Activated naive CD4-positive, alpha-beta T cell (primary cell): ENCODE measurements at places on chromosomes 16 and 17.
A peak's percentile ranks its signal among the peaks of the same experiment; 100 is the strongest.

GRCh38 chr17:59542960-59543635 lies 22.3 kb upstream of the DHX40 start:
- DNase-seq: no peak

DNA sequence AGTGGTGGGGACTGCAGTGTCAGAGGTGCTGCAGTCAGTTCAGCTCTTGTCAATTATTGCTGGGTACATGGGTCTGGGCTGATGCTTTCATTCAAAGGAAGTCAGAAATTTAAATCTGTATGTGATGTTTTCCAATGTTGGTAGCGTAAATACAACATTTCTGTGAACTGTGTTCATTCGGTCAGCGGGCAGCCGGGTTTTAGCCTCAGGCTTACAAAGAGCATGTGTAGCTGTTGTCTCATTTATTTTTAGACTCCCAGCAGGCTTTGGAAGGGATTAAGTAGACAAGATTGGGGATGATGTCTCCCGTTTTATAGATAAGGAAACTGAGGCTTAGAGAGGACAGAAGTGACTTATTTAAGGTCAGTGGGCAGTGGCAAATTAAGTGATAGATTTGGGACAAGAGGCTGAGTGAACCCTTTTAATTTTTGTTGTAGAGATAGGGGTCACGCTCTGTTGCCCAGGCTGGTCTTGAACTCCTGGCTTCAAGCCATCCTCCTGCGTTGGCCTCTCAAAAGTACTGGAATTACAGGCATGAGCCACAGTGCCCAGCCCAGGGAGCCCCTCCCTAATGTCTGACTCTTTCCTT lies 8.1 kb downstream of the AQP8 start:
- DNase-seq: no peak

- DNase-seq: no peak
Observed at GRCh38 chr16:20905576-20905975, 5.0 kb downstream of the LYRM1 start.

DNA sequence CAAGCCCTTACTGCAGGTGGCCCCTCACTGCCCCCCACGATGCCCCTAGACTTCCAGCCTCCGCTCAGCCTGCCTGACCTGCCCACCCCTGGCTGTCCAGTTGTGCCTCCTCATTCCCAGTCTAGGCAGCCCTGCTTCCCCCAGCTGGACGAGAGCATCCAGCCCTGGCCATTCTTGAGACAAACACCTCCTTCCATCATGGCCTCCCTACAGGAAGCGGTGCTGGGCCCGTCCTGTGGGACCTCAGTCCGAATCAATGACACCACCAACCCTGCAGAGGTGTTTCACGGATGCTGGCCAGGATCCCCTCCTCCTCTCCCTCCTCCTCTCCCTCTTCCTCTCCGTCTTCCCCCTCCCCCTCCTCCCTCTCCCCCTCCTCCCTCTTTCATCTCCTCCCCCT lies 28.3 kb downstream of the CCDC40 start:
- no peak for DNase-seq

GRCh38 chr17:57508671-57509070 lies 236.4 kb downstream of the CCDC182 start:
- DNase-seq: no peak

GRCh38 chr17:47821424-47822391 lies at the start of gene OSBPL7:
Gene OSBPL7, minus strand, starts transcription at chr17:47821794. Its CDS starts 1,516 bp downstream, at chr17:47820278.
- DNase-seq: peak; percentile 66

- no peak for DNase-seq
Observed at GRCh38 chr17:3770466-3770865, 30.5 kb downstream of the ITGAE start.

- DNase-seq: no peak
Observed at GRCh38 chr16:86297866-86298757, 212.2 kb upstream of the FOXF1 start.

DNA sequence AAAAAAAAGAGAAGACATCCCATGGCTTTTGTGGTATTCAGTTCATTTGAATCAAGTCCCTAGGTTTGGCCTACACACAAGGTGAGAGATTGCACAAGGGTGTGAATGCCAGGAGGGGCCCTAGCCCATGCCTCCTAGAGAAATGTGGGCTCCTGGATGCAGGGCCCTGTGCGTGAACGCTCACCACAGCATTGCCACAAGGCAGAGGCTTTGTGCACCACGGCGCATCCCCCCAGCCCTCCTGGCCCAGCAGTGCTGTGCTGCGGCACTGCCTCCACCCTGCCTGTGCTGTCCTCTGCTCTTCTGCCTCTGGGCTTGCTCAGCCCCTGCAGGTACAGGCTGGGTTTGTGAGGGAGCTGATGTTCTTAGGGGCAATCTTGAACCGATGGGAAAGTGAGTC lies 80.9 kb upstream of the MED9 start:
- DNase-seq: no peak

- DNase-seq: no peak
Observed at GRCh38 chr16:75494184-75494583, 1.1 kb downstream of the CHST6 start.

GRCh38 chr16:17177959-17178905 lies 292.5 kb downstream of the XYLT1 start:
- no peak for DNase-seq

GRCh38 chr16:59690216-59690615 lies 956.1 kb upstream of the GOT2 start:
- no peak for DNase-seq

- DNase-seq: no peak
Observed at GRCh38 chr16:57373117-57373947, 1.0 kb downstream of the CX3CL1 start.

DNA sequence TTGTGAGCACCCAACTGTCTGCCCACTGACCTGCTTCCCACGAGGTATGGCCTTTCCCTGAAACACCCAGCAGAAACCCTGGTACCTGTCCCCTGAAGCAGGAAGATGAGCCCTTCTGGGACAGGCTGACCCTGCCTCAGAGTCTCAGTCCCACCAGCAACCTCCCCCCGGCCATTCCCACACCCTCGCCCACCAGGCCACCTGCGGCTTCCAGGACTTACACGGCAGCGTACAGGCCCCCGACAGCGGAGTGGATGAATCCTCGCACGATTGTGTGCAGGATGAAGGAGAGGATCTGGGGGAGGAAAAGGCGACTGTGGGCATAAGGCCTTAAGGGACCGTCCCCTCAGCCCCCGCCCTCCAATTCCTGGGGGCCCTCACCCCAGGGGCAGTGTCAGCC lies 15.4 kb upstream of the PITPNA start:
- no peak for DNase-seq

DNA sequence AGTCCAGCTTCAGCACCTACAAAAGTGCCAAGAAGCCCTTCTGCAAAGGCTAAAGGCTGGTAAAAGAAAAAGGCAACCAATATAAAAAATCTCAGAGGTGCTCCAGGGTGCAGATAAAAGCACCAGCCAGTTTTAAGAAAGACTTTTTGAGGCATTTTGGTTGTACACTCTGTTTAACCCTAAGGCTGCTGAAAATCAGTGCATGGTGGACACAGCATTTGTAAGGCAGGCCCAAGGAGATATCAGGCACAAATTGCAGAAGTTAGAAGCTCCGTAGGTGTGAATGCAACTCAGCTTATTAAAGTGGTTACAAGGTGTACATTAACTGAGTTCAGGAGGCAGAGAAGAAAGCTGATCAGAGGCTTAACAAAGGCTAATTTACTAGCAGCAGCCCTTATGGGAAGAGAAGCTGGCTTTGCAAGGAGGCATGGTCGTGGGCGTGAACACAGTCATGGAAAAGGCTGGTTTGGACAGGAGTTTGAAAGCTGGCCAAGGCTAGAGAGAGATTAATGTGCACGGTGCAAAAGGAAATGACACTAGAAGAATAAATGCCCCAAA lies 21.1 kb downstream of the ACSM1 start:
- no peak for DNase-seq

DNA sequence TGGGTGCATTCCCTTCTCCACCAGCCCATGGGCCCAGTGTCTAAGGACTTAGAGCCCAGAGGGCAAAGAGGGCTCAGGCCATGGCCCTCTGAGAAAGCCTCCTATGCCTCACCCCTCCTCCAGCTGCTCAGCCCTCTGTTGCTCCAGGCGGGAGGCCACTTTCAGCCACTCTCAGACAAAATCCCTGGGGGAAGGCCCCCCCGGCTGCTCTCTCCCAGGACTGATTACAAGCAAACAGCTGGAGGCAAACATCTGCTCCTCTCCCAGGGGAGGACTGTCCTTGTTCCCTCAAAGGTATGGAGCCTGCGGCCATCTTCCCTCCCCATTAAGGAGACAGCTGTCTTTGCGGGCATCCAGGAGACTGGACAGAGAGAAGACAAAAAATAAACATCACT lies 54.9 kb upstream of the DLX4 start:
- DNase-seq: no peak

GRCh38 chr16:12323007-12323758 lies 346.6 kb downstream of the SNX29 start:
- no peak for DNase-seq

GRCh38 chr17:58094118-58094517 lies 10.9 kb downstream of the DYNLL2 start:
- no peak for DNase-seq

- DNase-seq: no peak
Observed at GRCh38 chr16:998615-999014, 17.0 kb downstream of the SOX8 start.

DNA sequence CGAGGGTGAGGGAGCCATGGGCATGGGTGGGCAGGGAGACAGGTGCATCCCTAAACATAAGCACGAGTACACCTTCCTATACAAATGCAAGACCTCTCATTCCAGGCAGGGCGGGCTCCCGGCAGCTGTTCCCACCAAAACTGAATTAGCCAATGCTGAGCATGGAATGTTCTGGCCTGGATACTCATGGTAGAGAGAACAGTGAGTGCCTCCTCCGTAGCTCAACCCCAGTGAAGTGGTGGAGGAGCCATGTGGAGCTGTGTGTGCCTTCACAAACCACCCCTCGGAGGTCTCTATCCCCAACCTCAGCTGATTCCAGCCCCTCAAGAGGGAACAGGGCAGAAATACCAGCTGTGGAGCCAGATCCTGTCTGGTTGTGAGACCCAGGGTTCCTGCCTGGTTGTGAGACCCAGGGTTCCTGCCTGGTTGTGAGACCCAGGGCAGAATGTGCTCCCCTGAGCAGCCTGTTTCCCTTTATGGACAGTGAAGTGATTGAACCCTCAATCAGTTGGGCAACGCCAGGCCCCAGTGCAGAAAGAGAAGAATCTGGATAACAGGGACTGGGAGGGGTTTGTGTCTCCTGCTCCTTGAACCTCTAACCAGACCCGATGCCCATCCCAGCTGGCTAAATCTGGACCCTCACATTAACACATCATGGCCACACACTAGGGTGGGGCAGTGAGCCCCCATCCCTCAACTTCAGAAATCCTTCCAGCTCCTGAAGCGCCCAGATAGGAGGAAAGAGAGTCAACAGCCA lies 2.4 kb upstream of the CDH16 start:
- DNase-seq: no peak

DNA sequence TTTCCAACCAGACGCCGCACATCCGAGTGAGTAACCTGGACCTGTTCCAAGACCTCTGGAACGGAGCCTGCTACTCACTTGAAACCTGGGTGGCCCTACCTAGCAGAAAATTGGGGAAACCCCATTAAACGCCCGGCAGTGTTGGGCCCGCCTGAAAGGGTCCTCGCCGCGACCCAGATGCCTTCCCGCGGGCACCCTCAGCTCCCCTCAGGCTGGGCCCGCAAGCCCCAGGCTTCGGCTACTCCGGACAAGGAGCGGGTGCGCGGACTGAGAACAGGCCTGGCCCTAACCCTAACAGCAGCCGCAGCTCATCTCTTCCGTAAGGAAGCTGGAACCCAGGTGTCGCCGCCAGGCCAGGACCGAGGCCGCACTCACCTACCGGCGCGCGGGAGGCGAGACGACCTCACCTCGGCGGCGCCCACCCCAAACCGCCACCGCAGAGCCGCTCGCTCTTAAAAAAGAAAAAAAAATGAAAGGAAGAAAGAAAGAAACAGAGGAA lies 344 bp downstream of the PSME3IP1 start:
- DNase-seq: no peak

DNA sequence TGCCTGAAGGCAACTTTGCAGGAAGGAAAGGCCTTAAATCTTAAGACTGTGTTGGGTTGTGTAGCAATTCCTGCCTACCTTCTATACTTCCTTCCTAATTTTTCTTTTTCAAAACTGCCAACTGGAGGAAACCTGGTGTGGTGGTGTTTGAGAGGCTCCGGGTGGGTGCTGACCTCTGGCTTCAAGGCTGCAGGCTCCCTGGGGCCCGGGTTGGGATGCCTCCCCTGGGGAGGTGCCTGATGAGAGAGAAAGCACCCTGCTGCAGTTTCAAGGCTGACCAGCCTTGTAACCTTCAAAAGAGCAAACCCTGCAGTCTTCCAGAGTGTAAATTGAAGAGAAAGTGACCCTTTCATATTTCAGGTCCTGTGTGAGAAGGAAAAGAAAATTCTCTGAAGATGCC lies 55.9 kb downstream of the MSI2 start:
- no peak for DNase-seq

GRCh38 chr16:11797957-11798299 lies 870 bp upstream of the ZC3H7A start:
- no peak for DNase-seq

- DNase-seq: no peak
Observed at GRCh38 chr17:27332047-27332393, 38.1 kb downstream of the WSB1 start.

DNA sequence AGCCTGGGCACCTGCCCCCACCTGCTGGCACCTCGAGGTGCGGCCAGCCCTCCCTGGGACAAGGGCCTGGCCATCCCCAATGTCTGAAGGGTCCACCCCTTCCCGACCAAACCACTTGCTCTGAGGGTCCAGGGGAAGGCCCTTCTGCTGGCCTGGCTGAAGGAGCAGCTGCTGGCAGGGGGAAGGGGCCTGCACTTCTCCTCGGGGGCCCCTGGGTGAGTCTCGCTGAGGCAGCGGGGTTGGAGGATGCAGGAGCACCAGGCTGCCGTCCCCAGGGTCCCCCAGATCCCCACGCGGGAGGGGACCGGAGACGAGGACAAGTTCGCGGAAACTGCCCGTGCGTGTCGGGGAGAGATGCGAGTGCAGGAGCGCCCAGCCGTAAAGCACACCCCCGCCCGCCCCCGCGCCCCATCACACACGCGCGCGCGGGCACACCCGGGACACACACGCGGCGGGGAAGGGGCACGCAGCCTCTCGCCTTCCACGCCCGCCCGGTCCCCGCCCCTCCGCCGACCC lies 725 bp upstream of the CACNA1H start:
- no peak for DNase-seq

DNA sequence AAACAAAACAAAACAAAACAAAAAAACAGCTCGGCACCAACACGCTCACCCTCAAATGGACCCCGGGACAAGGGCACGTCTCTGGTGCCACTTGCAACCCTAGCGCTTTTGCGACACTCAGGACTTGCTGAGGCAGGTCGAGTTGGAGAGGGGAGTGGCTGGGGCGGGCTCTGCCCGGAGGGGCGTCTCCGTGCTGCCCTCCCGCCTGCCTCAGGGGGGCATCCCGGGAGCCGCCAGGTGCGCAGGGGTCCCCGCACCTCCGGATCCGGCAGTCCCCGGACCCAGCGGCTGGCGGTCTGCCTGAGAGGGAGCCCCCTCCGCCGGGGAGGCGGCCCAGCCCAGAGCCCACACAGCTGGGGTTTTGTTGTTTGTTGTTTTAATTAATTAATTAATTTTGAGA lies at the start of gene SLC52A1:
Gene SLC52A1 (minus strand): TSS at position 112 of the 400 bp plus-strand sequence. CDS start 820 bp downstream, outside the sequence.
- DNase-seq: no peak
